ENCODE measurements at places on chromosomes 7 and 10.

- peak; percentile 84 for DNase-seq
These were observed at the start of gene MAPK8 for GRCh38 chr10:48306265-48306869. Gene MAPK8, plus strand, starts transcription at chr10:48306677. Its CDS starts 94,984 bp downstream, at chr10:48401661.

DNA sequence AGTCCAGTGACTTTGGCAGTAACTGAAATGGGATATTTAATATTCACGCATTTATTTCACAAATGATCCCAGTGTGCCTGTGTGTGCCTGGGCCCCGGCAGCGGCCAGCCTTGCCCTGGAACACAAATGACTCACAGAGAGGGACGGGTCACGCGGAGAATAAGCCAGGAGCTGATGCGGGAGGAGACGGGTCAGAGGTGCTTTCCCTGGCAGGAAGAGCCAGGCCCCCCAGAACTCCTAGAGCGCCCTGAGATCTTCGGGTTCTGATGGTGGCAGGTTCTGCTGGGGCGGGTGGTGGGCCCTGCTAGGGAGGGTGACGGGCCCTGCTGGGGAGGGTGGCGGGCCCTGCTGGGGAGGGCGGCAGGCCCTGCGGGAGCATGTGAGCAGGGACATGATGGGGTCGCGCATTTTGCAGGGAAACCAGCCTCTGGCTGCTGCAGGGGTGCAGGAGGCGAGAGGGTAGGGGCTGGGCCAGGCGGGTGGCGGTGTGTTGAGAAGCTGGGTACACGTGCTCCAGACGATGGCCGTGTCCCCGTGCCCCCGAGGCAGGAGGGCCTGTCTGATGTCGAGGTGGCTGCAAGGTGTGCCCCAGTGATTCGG, 84.2 kb upstream of the DIP2C start:
- no peak for DNase-seq

- no peak for DNase-seq
These were observed 83.2 kb downstream of the SCRN1 start for GRCh38 chr7:29906200-29907022.

GRCh38 chr7:128791972-128792327, 182 bp downstream of the CCDC136 start:
- DNase-seq: no peak

DNA sequence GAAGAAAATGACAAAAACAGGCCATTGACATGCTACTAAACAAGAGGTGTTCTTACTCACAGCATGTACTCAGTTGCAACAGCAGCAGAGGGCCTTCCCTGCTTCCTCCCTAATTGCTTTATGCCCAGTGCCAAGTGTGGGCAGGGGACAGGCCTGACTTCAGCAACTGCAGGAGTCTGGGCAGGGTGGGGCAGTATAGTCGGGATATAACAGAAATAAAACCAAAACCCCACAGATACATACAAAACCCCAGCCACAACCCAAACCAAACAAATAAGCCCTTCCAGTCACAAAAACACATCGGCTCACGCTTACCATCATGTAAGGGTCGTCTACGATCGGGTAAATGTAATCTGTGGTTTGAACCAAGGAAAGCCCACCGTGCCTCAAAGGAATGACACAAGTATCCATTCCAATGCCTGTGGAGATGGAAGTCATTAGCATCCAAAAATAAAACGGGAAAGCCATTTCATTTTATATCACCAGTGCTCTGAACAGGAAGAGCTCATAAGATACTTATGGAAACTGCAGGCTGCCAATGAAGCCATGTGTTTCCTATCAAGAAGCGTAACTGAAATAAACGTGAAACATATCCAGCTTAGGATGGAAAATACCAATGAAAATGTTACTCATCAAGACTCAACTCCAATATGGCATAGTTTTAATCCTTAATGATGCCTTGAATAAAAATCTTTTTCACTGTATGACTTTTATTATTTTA, 9.5 kb downstream of the SEPHS1 start:
- DNase-seq: no peak

GRCh38 chr10:17450024-17450423, 4.4 kb downstream of the ST8SIA6 start:
- no peak for DNase-seq

DNA sequence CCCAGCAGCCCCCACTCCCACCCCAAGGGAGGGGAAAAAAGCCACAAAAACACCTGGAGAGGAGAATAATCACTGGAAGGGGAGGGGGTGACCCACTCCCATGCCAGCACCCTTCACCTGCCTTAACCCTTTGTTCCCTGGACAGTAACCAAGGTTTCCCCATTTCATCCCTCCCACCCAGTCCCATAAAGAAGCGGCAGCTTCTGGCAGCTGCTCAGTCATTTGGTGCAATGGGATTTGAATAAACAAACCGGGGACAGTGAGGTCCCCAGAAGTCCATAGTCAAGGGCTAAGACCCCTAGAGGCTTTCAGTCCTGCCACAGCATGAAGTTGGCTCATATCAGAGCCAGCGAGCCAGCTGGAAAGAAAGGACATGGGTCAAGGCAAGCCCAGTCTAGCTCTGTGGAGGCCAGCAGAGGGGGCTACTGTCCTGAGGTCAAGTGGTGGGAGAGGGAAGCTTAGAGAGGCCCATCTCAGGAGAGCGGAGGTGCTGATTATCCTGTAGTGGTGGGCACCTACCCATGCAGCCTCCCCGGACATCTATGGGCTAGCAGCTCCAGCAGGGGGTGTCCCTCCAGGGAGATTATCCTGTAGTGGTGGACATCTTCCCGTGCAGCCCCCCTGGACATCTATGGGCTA, 58.9 kb upstream of the LBX1 start:
- DNase-seq: no peak

- DNase-seq: no peak
These were observed 44.2 kb downstream of the GLRX3 start for GRCh38 chr10:130180416-130180815.

- DNase-seq: no peak
These were observed 179.8 kb downstream of the SNX10 start for GRCh38 chr7:26471306-26472075.

DNA sequence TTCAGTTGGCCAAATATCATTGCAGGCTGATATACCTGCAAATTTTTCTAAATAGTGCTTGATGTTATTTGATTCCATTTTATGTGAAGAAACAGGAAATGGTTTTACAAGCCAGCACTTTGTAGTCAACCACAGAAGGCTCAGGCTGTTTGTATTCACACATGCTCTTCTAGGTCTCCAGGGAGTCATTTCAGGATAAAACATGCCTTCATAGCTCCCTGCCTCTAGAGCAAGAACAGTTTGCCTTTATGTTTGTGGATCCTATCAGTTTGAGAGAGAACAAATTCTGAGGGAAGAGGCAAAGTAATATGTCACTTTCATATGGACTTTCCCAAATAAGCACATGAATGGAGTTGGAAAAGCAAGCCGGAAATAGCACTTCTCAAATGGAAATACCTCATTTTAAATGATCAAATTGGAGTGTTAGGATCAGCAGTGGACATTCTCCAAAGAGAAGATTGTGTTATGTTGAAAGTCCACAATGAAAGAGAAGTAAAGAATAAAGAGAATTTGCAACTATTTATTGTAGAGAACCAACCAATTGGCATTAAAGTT, 277.6 kb downstream of the KCND2 start:
- no peak for DNase-seq

GRCh38 chr7:39464350-39465054, 101.7 kb upstream of the YAE1 start:
- no peak for DNase-seq

DNA sequence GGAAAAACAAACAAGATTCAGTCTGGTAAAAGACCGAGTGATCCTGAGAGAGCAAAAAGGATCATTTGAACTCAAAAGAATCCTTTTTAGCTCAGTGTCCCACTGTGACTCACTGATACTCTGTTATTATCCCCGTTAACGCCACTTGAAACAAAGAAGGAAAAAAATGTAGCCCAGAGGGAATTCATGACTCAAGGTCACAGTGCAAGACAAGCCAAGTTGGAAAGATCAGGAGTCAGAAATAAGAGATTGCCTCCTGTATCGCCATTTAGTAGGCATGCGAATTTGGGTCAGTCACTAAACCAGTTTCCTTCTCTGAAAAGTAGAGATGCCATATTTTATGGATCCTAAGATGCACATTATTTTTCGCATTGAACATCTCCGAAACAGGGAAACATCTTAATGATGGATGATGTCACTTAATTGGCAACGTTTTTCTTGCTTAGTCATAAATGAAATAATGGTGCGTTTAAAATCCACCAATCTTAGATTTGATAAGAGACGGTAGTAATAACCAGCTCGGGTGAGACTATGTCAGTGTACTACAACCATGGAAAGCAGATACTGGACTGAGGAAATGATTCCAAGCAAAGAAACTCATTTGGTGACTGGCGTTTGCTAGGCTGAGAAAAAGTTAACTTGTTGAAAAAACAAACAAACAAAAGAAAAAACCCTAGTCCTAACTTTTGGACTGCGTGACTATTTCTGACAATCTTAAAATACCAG, 502.0 kb upstream of the CELF2 start:
- DNase-seq: no peak

DNA sequence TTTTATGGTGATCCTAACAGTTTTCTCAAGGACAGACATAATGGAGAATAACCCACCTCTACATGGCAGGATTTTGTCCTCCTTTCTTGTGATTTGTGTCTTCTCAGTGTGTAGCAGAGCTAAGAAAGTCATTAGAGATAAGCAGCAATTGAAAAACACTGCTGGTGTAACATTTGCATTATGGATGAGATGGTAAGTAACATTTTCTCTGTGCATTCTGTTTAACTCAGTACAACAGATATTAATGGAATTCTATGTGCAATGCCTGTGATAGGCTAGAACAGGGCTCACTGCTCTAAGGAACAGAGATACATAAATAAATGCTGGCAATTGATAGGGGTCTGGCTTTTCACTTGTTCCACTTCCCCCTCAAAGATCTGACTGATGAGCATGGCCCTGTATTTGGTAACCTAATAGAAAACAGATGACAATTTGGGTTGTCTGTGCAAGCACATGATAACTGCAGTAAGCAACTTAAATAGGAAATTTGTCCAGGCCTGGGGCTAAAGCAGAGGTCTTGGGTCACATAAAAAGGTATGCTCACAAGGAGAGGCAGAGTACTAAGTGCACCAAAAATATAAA, 560.3 kb upstream of the POM121L12 start:
- no peak for DNase-seq

DNA sequence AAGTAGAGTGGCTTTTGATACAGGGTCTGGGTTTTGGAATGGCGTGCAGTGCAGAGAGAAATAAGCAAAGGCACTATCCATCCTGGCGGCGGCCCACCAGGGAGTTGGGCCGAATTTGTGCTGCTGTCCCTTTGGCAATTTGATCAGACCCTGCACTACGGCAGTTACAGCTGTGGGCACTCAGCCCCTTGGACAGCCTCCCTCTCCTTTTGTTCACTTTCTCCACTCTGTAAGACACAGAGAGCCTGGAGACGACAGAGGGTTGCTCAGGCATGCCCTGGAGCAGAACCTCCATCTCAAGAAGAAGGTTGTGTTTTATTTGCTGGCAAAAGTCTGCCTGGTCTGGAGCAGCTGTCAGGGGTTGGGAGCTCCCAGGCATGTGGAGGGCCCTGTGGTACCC, 55.8 kb downstream of the LHPP start:
- no peak for DNase-seq

GRCh38 chr7:12239806-12240205, 28.7 kb downstream of the TMEM106B start:
- DNase-seq: no peak

DNA sequence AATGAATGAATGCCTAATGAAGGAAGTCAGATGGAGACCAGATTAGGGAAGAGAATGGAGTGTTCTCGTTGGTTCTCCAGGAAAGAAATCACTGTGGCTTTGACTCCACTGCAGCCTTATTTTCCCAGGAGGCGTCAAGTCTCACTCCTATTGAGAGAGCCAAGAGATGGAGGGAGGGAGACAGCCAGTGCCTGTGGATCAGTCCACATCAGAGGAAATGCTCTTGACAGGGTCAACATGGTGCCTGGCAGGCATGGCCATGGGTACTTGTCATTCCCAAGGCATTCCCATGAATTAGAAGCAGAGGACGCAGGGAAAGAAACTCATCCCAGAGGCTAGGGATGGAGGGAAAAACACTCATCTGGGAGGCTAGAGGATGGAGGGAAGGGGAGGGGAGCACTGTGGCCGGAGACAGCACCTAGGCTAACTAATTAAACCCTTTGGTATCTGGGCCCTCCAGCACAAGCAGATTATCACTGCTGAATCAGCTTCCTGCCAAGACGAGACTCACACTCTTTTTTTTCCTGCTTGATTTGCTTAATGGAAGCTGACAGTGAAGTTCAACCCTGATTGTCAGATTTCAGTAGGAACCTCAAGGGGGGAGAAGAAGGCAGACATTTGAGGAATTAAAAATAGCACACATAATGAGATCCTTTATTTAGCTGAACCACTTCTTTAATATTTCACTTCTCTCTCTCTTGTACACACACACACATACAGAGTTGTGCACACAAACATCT, 1233.2 kb upstream of the AUTS2 start:
- DNase-seq: no peak

- DNase-seq: no peak
These were observed 79.5 kb upstream of the INSYN2A start for GRCh38 chr10:127275793-127276450.
